Stimulated activated CD8-positive, alpha-beta memory T cell treated with anti-CD3 and anti-CD28 coated beads, Interleukin-4, amount 100 ng/mL, for 1 hour (primary cell): ENCODE measurements at places on chromosomes 6 and 20.

DNA sequence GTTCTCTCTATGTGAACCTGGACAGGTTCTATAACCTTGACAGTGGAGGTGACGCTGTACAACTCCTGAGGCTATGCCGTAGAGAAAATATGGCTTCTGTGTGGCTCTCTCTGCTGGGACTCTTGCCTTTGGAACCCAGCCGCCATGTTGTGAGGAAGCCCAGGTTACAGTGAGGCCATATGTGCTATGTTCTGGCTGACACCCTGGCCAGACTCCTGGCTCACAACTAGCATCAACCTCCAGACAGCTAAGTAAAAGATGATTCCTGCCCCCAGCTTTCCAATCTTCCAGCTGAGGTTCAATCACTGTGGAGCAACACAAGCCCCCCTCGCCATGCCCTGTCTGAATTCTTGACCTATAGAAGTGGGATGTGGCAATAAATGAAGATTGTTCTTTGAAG, 57.0 kb downstream of the PPP1R3G start:
- DNase-seq, result no peak

- no peak for DNase-seq
Observed at GRCh38 chr6:136365776-136366354, 76.2 kb upstream of the BCLAF1 start.

DNA sequence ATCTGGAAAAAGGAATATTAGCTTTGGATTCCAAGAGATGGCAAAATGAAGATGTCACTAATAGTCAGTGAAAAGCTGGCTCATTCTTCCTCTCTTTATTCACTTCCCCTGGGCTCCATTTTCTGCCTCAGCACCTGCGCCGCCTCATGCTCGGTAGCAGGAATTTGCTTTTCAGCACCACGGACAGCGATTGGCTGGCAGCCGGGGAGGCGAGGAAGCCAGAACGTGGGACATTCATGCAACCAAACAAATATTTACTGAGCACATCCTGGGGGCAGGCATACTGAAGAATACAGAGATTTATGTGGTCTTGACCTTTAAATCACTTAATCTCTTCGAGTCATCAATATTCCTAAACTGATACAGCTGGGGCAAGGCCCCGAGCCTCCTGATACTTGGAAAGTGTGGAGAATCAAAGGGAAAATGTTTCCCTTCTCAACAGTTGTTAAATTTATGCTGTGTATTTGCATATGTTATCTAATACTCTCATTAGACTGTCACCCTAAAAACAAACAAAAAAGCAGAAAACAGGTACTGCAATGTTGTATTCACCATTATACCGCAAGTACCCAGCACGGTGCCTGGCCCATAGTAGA, 12.1 kb upstream of the PDYN start:
- no peak for DNase-seq

DNA sequence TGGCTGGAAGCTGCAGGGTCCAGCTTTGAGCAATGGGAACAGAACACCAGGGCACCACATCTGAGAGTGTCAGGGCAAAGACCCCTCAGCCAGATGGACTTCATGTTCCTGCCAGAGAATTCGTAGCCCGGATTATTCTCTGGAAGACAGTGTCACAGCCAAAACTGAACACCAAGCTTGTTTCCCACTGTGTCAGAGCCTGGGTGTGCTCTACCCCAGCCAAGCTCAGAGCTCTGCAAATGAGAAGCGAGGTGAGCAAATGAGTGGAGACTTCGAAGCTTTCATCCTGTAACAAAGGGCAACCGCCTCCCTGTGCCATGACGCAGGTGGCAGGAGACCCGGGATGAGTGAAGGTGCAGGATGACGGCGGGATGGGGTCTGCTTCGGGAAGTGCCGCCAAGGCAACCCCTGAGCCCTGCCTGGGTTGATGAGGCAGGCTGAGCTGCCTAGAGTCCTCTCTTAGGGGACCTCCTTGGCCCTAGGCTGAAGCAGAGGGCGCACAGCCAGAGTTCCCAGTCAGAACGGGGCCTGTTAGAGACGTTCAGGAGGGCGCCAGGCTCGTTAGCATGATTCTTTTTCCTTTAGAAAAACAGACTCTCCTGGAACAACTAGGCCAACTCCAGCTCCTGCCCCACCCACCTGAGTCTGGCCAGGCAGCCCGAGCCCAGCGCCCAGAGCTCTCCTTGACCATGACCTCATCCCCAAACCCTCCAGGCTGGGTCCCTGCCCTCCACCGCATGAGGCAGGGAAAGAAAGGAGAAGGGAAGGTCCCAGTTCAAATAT, 187.7 kb downstream of the SOD2 start:
- no peak for DNase-seq

DNA sequence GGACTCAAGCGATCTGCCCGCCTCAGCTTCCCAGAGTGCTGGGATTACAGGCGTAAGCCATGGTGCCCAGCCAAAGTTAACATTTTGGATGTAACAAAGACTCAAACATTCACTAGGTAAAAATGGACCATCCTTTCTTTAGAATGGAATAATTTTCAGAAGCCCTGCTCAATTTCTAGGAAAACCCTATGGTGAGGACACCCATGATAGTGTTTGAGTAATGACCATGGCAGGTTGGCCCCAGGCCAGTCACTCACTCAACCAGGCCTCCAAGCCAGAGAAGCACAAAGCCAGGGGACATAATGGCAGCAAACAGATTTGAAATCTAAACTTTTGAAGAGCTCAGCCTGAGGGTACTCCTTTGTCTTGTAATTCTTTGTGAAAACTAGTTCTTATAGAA, 59.9 kb upstream of the GPR6 start:
- no peak for DNase-seq

- no peak for DNase-seq
Observed at GRCh38 chr6:115001731-115002350, 659.0 kb upstream of the HS3ST5 start.

GRCh38 chr6:4736371-4736873, 39.8 kb upstream of the CDYL start:
- DNase-seq, result no peak

- no peak for DNase-seq
Observed at GRCh38 chr20:47097691-47098622, 203.3 kb downstream of the EYA2 start.

DNA sequence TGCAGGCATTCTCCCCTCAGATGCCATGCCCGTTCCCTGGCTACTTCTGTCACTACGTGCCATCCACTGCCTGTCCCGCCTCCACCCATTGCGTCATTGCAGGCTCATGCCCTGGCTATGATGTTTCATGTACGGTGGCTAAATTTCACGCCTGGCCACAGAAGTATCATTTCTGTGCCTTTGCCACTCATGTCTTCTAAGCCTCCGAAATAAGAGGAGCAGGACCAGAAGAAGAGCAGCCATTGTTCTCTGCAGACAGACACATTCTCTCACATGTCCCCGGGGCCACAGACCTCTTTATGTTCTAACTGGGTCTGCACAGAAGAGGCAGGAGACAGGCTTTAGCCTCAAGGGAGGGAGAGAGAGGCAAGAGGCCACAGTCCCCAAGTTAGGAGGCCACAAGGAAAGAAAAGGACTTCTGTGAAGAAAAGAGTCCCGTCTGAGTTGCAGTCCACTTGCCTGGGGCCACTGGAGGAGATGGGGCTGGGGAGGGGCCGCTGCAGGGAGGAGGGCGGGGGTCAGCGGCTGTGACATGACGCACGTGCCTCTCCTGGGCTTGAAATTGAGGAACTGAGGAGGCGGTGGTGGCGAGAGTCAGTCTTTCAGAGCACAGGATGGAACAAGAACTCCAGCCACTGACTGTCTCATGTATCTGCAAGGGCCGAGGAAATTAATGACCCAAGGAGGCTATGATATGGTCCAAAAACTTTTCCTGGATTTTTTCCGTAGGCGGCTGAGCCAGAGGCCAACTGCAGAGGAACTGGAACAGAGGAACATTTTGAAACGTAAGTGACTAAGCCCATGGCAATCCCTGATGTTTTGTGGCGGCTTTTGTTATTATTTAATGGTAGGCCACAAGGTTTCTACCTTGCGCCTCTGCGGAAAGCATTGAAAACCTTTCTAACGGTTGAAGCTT, 55.9 kb downstream of the TBC1D7 start:
- DNase-seq, result no peak

DNA sequence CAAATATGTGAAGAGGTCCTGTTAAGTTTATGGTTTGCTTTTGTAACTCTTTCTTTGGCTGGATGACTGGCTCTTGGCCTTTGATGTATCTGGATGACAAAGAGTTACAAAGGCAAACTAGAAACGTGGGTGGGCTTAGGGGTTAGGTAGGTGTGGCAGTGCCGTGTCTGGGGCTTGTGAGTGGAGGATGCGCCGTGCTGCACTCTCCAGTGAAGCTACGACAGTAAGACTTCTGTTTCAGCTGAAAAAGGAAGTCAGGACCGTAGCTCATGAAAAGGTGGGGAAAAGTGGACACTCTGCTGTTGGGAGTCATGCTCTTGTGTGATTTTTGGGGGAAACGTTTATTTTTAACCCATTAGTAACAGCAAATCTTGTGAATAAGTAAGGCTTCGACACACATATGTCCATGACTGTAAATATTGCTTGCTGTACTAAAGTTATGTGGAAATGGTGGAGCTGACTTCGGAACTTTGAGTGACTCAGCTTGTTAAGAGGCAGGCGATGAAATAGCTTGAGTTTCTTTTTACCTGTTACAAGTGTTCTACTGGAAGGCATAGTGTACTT, 45.6 kb downstream of the DUSP22 start:
- DNase-seq, result no peak

GRCh38 chr6:137646484-137646883, 152.3 kb upstream of the OLIG3 start:
- DNase-seq, result no peak

GRCh38 chr6:140744659-140745320, 1370.3 kb upstream of the CITED2 start:
- no peak for DNase-seq

- no peak for DNase-seq
Observed at GRCh38 chr20:25309395-25310267, 61.7 kb downstream of the PYGB start.

- DNase-seq, result no peak
Observed at GRCh38 chr6:105596284-105596755, 193.4 kb upstream of the PREP start.

DNA sequence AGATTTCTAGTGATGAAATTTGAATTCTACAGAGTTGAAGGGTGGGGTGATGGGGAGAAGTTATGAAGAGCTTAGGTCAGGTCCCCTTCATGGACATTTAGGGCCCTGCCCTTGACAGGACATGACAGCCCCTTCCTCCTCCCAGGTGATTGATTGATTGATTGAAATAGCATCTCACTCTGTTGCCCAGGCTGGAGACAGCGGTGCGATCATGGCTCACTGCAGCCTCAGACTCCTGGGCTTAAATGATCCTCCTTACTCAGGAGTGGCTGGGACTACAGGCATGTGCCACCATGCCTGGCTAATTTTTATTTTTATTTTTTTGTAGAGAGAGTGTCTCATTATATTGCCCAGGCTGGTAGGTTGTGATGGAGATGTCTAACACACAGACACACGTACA, 174.0 kb upstream of the RNF24 start:
- no peak for DNase-seq

GRCh38 chr6:43983632-43984031, 143.6 kb downstream of the MRPL14 start:
- DNase-seq, result no peak

- no peak for DNase-seq
Observed at GRCh38 chr6:16043171-16044135, 85.4 kb upstream of the MYLIP start.

GRCh38 chr6:13287104-13287503, 41.2 kb downstream of the TBC1D7 start:
- DNase-seq, result no peak

- no peak for DNase-seq
Observed at GRCh38 chr6:56938649-56939191, 16.2 kb upstream of the BEND6 start.

DNA sequence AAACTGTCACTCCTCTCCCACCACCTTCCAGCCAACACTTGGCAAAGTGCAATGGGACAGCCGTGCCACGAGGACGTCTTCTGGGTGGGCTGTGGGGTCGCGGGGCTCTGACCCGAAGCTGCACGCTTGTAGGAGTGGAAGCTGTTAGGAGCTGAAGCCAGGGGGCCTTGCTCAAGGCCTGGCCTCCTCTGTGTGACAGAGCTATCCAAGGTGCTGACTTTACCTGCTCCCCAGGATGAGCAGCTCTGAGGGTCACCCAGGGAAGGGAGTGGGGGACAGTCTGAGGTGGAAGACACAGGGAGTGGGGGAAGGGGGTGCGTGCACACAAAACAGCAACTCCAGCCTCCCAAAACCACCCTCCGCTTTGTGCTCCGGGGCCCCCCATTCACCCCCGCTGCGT, 17.5 kb upstream of the CHRNA4 start:
- no peak for DNase-seq

DNA sequence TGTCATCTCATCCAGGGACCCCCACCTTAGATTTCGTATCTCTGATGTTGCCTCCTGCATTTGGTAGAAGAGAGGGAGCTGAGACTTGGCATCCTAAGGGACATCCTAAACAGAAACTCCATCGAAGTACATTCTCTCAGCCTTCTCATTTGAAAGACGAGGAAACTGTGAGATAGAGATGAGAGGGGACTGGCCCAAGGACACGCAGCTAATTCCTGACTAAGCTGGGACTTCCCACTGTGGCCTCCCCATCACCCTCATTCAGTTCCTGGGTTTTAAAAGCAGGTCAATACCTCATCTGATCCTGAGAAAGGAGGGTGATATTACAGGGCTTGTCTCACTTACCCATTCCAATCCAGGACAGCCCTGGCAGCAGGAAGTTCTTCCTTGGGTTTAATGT, 855 bp upstream of the WFDC5 start:
- no peak for DNase-seq

DNA sequence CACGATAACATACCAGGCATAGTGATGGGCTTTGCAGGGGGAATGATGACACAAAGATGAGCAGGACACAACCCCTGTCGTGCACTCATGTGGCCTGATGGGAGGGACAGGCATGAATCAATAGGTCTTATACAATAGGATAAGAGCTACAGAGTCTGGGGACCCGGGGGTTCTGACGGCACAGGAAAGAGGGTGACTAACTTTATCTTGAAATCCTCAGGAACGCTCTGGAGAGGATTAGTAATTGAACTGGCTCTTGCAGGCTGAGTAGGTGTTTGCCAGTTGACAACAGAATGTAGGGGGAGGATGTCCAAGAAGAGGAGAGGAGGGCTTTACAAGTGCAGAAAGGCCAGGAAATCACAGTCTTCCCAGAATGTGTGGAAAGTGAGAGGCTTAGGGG, 219.9 kb upstream of the ECI2 start:
- DNase-seq, result no peak

GRCh38 chr6:121849477-121849876, 414.0 kb downstream of the GJA1 start:
- no peak for DNase-seq

GRCh38 chr20:58897488-58897887, 45.0 kb downstream of the GNAS start:
- DNase-seq, result no peak

- DNase-seq, result no peak
Observed at GRCh38 chr20:35301426-35301825, 9.2 kb upstream of the FAM83C start.

DNA sequence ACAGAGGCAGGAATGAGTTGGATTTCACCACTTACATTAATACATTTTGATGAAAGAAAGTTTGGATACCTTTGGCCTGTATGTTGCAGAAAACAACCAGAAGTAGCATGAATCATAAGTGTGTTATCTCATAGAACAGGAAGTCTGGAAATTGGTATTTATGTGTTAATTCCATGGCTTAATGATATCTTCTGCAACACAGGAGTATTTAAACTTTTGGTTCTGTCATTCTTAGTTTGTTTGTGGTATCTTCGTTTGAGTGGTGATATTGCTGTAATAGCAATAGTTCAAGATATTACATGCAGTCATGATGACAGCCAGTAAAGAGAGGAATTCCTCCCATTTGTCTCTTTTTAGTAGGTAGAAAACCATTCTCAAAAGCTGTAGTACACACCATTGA, 177.3 kb downstream of the CDKAL1 start:
- no peak for DNase-seq
